ENCODE measurements at places on chromosomes 2 and 18. TPM values are rescaled to one million over a fixed set of nuclear protein-coding genes. Genes with fewer than 3 reads are reported as not detected.

- no peak for DNase-seq
Measured at GRCh38 chr2:214742119-214742518, 67.4 kb downstream of the BARD1 start.

- DNase-seq, result no peak
Measured at GRCh38 chr2:168062054-168062453, 185.3 kb downstream of the STK39 start.

GRCh38 chr2:154681741-154682140 is 16.8 kb upstream of the KCNJ3 start:
- no peak for DNase-seq

GRCh38 chr18:24470022-24470618 is 9.7 kb downstream of the HRH4 start:
- DNase-seq, result no peak

- DNase-seq, result no peak
Measured at GRCh38 chr2:104749856-104750460, 104.0 kb upstream of the POU3F3 start.

- DNase-seq, result no peak
Measured at GRCh38 chr2:47309472-47309951, 93.4 kb upstream of the MSH2 start.

Gene SLC8A1
- 3.7 TPM for total RNA-seq

Gene CIB4
- not detected for total RNA-seq

Gene FRZB
- 0.38 TPM for total RNA-seq

Gene HOXD1
- not detected for total RNA-seq

DNA sequence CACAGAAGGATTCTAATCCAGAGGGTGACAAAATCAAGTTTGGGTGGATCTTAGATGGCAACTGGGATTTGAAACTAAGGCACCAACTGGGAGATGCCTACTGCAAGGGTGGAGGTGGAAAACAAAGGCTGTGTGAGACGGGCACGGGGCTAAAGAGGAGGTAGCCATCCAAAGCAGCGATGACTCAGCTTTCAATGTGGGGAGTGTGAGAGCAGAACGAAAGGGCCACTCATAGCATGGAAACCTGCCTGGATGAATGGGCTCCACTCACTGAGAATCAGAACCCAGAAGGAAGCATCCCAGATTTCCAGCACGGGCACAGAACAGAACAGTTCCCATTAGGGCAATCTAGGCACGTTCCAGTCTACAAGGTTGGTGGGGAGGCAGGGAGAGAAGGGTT is 159.5 kb downstream of the COL4A4 start:
- no peak for DNase-seq

DNA sequence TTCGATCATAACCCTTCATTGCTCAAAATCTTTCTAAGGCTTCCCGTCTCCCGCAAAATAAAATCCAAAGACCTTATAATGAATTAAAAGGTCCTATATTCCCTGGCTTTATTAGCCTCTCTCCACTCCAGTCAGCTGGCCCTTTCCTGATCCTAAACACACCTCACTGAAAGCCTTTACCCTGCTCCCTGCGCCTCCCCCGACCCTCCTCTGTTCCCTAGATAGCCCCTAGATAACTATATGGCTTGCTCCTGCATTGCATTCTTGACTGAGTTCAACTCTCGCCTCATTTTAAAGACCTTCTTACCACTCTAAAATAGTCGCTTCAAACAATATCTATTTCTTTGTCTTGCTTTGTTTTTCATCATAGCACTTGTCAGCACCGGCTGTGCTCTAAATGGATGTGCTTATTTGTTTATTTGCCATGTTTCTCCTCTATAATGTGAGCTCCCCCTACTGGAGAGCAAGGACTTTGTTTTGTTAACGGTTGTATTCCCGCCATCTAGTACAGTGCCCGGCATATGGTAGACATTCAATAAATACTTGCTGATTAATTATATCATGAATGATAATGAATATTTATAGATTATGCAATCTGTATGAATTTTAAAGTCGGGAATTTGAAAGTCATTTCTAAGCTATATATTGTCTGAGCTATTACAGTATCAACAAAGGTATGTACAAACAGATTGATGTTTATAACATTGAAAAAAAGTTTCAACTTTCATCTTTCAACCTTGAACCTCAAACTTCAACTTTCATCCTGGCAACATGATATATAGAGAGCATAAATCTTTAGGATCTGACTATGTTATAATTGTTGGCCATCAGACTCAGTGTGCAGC is 32.4 kb upstream of the VIT start:
- peak; percentile 68 for DNase-seq

GRCh38 chr18:51660188-51660715 is 462.8 kb upstream of the MEX3C start:
- DNase-seq, result no peak

- DNase-seq, result peak; percentile 25
Measured at GRCh38 chr18:73244401-73244800, 376.6 kb upstream of the NETO1 start.
